ENCODE measurements at places on chromosomes 5 and 9.

DNA sequence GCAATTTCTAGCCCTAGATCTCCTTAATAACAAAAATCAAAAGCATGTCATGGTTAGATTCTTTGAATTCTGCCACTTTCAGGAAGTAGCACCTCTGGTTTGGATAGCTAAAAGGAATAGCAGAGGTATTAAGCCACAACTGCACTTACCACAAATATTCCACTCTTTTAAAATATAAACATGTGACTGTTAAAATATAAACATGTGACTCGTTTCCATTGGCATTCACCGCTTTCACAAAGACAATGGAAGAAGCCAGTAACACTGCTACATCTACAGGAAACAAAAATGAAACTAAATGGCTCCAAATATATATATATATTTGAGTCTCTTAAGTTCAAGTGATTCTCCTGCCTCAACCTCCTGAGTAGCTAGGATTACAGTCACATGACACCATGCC lies 222.9 kb downstream of the ARL15 start:
- DNase-seq: no peak

DNA sequence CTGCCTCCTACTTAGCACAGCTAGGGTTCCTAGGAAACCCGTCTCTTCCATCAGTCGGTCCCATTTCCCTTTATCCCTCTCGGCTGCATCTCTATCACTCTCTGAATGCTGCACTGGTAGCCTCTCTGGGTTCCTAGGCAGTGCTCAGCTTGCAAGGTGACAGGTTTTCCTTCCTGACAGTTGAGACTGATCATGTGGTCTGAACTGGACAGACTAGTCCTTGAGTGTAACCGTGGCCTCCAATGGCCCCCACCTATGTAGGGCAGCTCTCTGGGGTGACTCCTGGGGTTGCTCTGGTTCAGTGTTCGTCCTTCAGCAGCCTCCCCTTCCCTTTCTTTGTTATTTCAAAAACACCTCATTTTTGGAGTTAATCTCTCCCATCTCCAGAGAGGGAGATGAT lies 3.8 kb downstream of the TMEM8B start:
- DNase-seq: no peak

- no peak for DNase-seq
These were observed 151.7 kb upstream of the SMIM23 start for GRCh38 chr5:171633776-171634470.

DNA sequence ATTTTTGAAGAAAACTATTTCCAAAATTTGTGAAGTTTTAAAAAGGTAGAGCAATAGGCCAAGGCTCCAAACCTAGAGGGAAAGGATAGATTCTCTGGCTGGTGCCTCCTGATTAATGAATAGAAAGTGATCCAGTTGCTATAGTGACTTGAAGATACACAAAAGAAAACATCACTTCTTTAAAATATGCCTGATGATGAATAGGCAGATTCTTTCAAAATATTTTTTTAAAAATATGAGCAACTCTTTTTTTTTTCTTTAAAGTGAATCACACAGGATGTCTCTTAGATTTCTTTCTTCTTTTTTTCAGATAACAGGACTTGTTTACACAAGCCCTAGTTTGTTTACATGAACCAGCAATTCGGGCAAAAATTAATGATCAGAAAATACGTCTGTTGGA lies 124.4 kb downstream of the RFK start:
- no peak for DNase-seq

Measured in central memory CD8-positive, alpha-beta T cell (primary cell).